OCI-LY7 (cell line): ENCODE measurements at places on chromosomes 11 and 22. TPM values are rescaled to one million over a fixed set of nuclear protein-coding genes. Genes with fewer than 3 reads are reported as not detected.

KCNJ1 gene
- total RNA-seq: 0.11 TPM in 1 of 2 replicates, not detected in the other

APOA4 gene
- total RNA-seq: not detected in 2 replicates

LINC01488 gene
- not detected in 2 replicates for total RNA-seq

ROBO4 gene
- total RNA-seq: not detected in 2 replicates

DUSP8 gene
- total RNA-seq: not detected in 2 replicates

TUBA8 gene
- total RNA-seq: 2.0 TPM in 2 replicates

GAL3ST3 gene
- total RNA-seq: not detected in 2 replicates

GRIA4 gene
- not detected in 2 replicates for total RNA-seq

COMT gene
- 89.5 and 90.8 TPM in 2 replicates for total RNA-seq

GRCh38 chr11:61037441-61038093 is 64.7 kb upstream of the CD5 start:
- DNase-seq: no peak

DNA sequence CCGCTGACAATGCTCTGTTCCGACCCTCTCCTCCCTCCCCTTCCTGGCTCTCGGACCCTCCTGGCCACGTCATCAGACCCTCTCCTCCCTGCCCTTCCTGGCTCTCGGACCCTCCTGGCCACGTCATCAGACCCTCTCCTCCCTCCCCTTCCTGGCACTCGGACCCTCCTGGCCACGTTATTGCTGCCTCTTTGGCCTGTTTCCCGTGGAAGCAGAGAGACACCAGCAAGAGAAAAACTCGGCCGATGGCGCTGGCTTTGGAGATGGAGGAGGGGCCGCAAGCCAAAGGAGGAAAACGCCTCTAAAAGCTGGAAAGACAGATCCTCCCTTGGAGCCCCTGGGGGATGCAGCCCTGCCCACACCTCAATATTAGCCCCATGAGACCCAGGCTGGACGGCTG is 463.3 kb downstream of the BRD1 start:
- no peak for DNase-seq

- DNase-seq: peak; percentile 50
These were observed 33.3 kb upstream of the NNMT start for GRCh38 chr11:114262681-114263512.

- DNase-seq: no peak
These were observed 1.0 kb downstream of the KIAA1671 start for GRCh38 chr22:24953384-24954113.

GRCh38 chr11:123483058-123483457 is 53.0 kb downstream of the GRAMD1B start:
- no peak for DNase-seq

GRCh38 chr11:66676282-66676919 is 1.3 kb downstream of the RBM4B start:
- peak; percentile 47 for DNase-seq
